ENCODE measurements at places on chromosomes 1 and 21.

DNA sequence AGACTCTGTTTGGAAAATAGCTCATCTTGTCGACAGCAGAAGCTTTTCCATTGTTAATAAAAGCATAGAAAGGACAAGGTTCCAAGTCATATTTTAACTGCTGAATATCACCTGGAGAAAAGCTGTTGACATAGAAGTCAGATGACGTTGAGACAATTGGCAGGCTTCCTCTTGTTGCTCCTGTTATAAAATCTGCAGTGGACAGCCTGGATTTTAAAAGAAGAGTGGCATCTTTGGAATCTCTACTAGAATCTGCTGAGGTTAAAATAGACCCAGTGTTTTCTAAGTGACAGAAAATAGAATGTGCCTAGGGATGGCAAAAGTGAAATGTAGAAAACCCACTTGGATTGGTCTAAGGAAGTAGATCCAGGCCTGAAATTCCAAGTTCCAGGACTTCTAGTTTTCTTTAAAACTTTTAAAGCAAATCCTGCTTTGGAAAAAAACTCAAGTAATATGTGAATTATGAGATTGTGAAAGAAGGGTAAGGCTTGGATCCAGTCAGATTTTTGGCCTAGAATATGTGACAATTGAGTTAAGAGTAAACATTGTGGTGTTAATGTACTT, 53.6 kb upstream of the NEXN start:
- H3K4me3 ChIP-seq, result no peak overlapping the region
- peaks cover 6% of the 10 kb centered on the region for H3K4me1 ChIP-seq
- no peaks in the 10 kb centered on the region for H3K27me3 ChIP-seq

GRCh38 chr21:45441431-45442255, 36.7 kb downstream of the COL18A1 start:
- H3K27me3 ChIP-seq, result peaks cover 11% of the 10 kb centered on the region
- H3K4me3 ChIP-seq, result no peak overlapping the region
- peaks cover 13% of the 10 kb centered on the region for H3K4me1 ChIP-seq
- H3K27ac ChIP-seq, result no peak overlapping the region

DNA sequence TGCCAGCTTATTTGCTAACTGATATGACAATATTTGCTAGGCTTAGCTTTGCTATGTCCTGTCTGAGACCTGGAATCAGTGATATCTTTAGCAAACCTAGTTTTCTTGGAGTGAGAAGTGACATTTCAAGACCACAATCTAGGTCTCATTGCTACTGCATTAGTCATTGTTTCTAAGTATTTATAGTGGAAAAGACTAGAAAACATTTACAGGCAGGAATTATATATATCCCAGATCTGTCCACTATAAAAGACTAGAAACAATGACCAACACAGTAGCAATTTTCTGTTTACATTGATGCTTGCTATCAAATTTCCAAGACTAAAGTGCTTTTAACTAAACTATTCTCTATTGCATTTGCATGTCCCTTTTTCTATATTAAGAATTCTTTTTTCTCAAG, 5.0 kb upstream of the RGS18 start:
- no peaks in the 10 kb centered on the region for H3K27me3 ChIP-seq
- H3K36me3 ChIP-seq, result no peaks in the 10 kb centered on the region
- no peak overlapping the region for H3K4me3 ChIP-seq
- no peak overlapping the region for H3K27ac ChIP-seq
- DNase-seq, result no peak

GRCh38 chr1:155158991-155159390, 14.1 kb downstream of the KRTCAP2 start:
- H3K27me3 ChIP-seq, result no peaks in the 10 kb centered on the region
- no peak for DNase-seq
- no peaks in the 10 kb centered on the region for H3K4me1 ChIP-seq
- no peak overlapping the region for H3K4me3 ChIP-seq
- H3K27ac ChIP-seq, result no peak overlapping the region

- H3K36me3 ChIP-seq, result no peaks in the 10 kb centered on the region
- no peak overlapping the region for H3K4me3 ChIP-seq
- no peak for DNase-seq
- no peaks in the 10 kb centered on the region for H3K27me3 ChIP-seq
- H3K4me1 ChIP-seq, result no peaks in the 10 kb centered on the region
Observed at GRCh38 chr1:63618011-63618410, 24.8 kb downstream of the PGM1 start.

DNA sequence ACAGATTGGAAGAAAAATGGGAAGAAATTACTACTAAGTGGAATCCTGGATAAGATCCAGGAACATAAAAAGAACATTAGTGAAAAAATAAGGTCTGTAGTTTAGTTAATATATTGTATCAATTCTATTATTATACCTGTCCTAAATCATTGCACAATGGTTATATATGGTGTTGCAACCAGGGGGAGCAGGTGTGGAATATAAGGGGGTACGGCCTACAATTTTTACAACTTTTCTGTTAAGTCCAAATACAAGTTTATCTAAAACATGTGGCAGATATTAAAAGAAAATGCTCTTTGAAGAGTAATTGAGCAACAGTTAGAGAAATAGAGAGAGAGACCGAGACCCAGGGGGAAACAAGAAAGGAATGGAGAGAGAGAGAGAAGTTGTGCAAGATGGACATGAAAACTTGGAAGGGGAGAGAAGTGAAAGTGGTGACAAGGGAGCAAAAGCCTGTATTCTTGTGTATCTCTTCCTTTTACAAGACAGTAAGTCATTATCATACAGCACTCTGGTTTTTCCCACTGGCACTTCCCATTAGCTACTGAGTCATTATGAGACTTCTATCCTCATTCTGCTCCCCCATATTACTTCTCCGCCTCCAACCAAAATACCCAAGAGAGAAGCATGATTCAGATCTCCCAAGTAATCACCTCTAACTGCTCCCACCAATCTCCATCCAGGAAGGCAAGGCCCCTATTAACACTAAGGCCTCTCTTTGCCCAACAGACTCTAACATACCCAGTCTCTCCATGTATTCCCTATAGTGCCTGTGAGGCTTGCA, 22.3 kb upstream of the TRAF3IP3 start:
- H3K27me3 ChIP-seq, result no peaks in the 10 kb centered on the region
- H3K4me1 ChIP-seq, result peaks cover 45% of the 10 kb centered on the region
- peak overlapping the region; percentile 8 for H3K27ac ChIP-seq
- H3K4me3 ChIP-seq, result peak overlapping the region; percentile 6

DNA sequence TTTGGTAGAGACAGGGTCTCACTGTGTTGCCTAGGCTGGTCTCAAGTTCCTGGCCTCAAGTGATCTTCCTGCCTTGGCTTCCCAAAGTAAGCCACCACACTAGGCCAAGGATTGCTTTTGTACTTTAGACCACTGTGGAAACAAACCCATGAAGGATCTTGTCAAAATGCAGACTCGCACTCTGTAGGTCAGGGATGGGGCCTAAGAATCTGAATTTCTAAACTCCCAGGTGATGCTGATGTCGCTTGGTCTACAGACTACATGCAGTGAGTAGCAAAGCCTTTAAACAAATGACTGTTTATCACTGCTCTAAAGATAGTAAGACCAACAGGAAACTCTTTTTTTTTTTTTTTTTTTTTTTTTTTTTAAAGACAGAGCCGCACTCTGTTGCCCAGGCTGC, 54.1 kb upstream of the MUTYH start:
- H3K36me3 ChIP-seq, result no peaks in the 10 kb centered on the region
- peak overlapping the region; percentile 89 for H3K27ac ChIP-seq
- peak; percentile 6 for DNase-seq
- no peaks in the 10 kb centered on the region for H3K27me3 ChIP-seq
- H3K4me3 ChIP-seq, result peak overlapping the region; percentile 36

GRCh38 chr1:25704267-25704691, 87.7 kb downstream of the MAN1C1 start:
- H3K4me1 ChIP-seq, result peaks cover 56% of the 10 kb centered on the region
- no peak for DNase-seq
- no peaks in the 10 kb centered on the region for H3K36me3 ChIP-seq
- no peak overlapping the region for H3K4me3 ChIP-seq
- no peaks in the 10 kb centered on the region for H3K27me3 ChIP-seq
- H3K27ac ChIP-seq, result peak overlapping the region; percentile 3

- peaks cover 21% of the 10 kb centered on the region for H3K27me3 ChIP-seq
- H3K27ac ChIP-seq, result no peak overlapping the region
- no peaks in the 10 kb centered on the region for H3K36me3 ChIP-seq
- H3K4me1 ChIP-seq, result no peaks in the 10 kb centered on the region
- no peak for DNase-seq
Observed at GRCh38 chr21:32141318-32141633, 137.6 kb downstream of the MIS18A start.

DNA sequence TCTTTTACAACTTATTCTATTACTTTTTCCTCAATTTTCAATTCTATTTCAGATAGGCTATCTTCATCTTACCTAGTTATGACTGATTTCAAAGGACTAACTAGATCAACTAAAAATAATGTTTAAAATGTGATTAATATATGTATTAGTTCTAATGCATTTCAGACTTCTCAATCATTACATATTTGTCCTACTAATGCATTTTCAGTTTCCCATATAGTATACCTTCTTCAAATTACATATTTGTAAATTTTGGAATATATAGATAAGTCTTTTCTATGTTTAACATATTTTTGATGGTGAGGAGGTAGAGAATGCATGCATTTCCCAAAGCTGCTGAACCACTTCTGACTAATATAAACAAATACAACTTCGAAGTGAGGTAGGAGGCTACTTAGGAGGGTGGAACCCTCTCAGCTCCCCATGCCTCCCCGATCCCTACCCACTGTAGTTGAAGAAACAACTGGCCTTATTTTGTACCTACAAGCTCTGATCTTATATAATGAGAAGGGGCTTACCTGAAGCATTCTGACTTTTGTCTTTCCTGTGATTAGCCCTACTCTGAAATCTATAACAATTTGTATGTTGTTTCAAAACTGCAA, 1.7 kb downstream of the TRMT1L start:
- H3K36me3 ChIP-seq, result peaks cover 5% of the 10 kb centered on the region
- no peak for DNase-seq
- no peaks in the 10 kb centered on the region for H3K27me3 ChIP-seq
- H3K4me1 ChIP-seq, result peaks cover 53% of the 10 kb centered on the region

- no peak overlapping the region for H3K27ac ChIP-seq
- peak; percentile 5 for DNase-seq
- no peak overlapping the region for H3K4me3 ChIP-seq
- no peaks in the 10 kb centered on the region for H3K36me3 ChIP-seq
- H3K27me3 ChIP-seq, result peaks cover 7% of the 10 kb centered on the region
Observed at GRCh38 chr1:183226963-183227362, 40.9 kb downstream of the LAMC2 start.

DNA sequence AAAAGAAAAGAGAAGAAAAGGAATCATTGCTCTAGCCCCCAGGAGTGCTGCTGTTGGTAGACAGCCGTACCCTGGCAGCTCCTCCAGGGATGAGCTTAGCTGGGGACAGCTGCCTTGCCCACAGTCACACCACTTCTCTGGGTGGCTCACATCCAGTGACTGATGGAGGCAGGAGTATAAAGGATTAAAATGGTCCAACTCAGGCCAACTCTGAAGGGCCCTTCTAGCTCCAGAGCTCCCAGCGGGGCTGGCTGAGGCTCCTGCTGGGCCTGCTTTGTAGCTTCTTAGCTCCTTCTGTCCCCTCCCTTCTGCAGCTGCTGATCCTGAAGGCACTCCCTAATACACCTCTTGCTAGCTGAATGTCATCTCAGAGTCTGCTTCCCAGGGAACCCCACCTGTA, 4.4 kb downstream of the CITED4 start:
- H3K4me1 ChIP-seq, result peaks cover 13% of the 10 kb centered on the region
- H3K27ac ChIP-seq, result no peak overlapping the region
- H3K36me3 ChIP-seq, result no peaks in the 10 kb centered on the region
- no peak for DNase-seq
- no peak overlapping the region for H3K4me3 ChIP-seq

DNA sequence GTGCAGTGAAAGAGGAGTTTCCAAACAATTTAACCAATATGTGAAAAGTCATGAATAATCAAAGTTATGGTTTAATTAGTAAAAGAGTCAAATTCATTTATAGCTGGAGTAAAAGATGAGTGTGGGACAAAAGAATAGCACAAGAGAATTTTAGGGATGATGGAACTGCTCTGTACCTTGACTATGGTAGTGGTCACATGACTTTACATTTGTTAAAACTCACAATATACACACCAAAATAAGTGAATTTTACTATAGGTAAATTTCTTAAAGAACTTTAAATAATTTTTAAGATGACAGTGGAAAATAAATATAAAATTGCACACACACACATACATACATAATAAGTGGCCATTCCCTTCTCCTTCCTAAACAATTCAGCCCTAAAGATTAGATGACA, 13.6 kb downstream of the CDC42BPA start:
- H3K4me1 ChIP-seq, result no peaks in the 10 kb centered on the region
- H3K27ac ChIP-seq, result no peak overlapping the region
- H3K27me3 ChIP-seq, result no peaks in the 10 kb centered on the region
- no peaks in the 10 kb centered on the region for H3K36me3 ChIP-seq
- no peak overlapping the region for H3K4me3 ChIP-seq

DNA sequence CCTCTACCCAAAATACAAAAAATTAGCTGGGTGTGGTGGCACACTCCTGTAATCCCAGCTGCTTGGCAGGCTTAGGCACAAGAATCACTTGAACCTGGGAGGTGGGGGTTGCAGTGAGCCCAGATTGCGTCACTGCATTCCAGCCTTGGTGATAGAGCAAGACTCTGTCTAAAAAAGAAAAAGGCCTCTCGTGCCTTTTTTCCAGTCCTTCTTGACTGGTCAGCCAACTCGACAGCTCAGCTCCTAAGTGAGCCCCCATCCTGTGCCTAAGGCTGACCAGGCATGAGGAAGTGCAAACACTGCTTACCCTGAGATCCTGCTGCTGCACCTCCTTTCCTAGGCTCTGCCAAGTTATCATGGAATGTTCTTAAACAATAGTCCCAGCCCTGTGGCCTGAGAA, 10.1 kb upstream of the PROK1 start:
- no peak overlapping the region for H3K4me3 ChIP-seq
- DNase-seq, result no peak
- H3K4me1 ChIP-seq, result no peaks in the 10 kb centered on the region

DNA sequence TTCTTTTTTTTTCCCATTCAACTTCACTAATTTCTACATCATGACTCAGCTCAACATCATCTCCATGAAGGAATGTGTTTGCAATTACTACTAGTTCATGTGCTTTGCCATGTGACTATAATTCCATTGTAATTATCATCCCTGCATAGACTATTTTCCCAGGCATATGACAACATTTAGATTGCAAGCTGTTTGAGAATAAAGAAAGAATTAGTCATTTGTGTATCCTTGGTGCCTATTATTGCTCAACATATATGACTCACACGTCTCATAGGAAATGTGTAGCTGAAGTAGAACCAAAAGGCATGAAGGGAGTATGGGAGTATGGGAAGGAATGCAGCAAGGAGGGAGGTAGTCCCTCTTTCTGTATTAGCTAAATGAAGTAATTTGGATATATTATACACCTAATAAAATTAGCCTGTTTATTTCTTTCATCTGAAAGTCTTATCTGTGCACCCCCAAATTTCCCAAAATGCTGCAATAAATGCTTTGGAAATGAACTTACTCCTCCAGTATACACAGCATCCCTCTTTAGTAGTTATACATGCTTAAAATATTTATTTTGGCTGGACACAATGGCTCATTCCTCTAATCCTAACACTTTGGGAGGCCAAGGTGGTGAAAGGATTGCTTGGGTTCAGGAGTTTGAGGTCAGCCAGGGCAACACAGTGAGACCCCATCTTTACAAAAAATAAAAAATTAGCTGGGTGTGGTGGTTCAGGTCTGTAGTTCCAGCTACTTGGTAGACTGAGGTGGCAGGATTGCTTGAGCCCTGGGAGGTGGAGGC, 316.9 kb upstream of the ADGRL4 start:
- no peaks in the 10 kb centered on the region for H3K4me1 ChIP-seq
- no peak for DNase-seq
- H3K36me3 ChIP-seq, result no peaks in the 10 kb centered on the region
- H3K4me3 ChIP-seq, result no peak overlapping the region
- H3K27ac ChIP-seq, result no peak overlapping the region
- no peaks in the 10 kb centered on the region for H3K27me3 ChIP-seq

- no peak overlapping the region for H3K4me3 ChIP-seq
- peak overlapping the region; percentile 13 for H3K27ac ChIP-seq
- peaks cover 8% of the 10 kb centered on the region for H3K36me3 ChIP-seq
Observed at GRCh38 chr1:18941221-18942141, 15.0 kb downstream of the IFFO2 start.

All from activated T-cell treated with anti-CD3 and anti-CD28 coated beads, Interleukin-2, amount 50 U/mL, for 72 hours (primary cell).